ENCODE measurements at places on chromosomes 7 and 10. TPM values are rescaled to one million over a fixed set of nuclear protein-coding genes. Genes with fewer than 3 reads are reported as not detected.

DNA sequence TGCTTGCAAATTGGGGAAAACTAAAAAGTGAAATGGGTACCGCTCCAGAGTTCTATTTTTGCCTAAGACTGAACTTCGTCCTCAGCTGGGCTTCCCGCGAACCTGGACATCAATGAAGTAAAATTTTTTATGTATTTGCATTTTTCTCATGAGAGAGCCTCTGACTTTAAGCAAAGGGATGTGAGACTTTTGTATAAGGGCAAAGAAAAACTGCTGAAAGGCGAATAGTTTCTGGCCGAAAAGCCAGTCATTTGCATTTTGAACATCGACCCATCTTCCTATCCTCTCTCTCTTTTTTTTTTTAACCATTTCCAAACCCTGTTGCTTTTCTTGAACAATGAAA, 573 bp downstream of the PMPCB start:
- DNase-seq = no peak
- H3K27ac ChIP-seq = peak overlapping the region; percentile 75

FOXI2 gene
- not detected for total RNA-seq

GRCh38 chr7:148367731-148368475, 222.7 kb upstream of the C7orf33 start:
- H3K4me3 ChIP-seq = no peak overlapping the region
- H3K27me3 ChIP-seq = peaks cover 3% of the 10 kb centered on the region
- no peak overlapping the region for H3K27ac ChIP-seq
- DNase-seq = no peak
- no peaks in the 10 kb centered on the region for H3K4me1 ChIP-seq

- peaks cover 2% of the 10 kb centered on the region for H3K27me3 ChIP-seq
- DNase-seq = peak; percentile 86
- peaks cover 22% of the 10 kb centered on the region for H3K4me1 ChIP-seq
- peak overlapping the region; percentile 38 for H3K27ac ChIP-seq
- H3K4me3 ChIP-seq = no peak overlapping the region
Measured at GRCh38 chr10:97543025-97543546, 29.5 kb upstream of the ANKRD2 start.

GRCh38 chr7:79774150-79774549, 320.7 kb upstream of the MAGI2 start:
- no peaks in the 10 kb centered on the region for H3K27me3 ChIP-seq
- H3K4me1 ChIP-seq = no peaks in the 10 kb centered on the region
- no peak for DNase-seq
- H3K4me3 ChIP-seq = no peak overlapping the region

GRCh38 chr10:80168679-80169380, 36.3 kb downstream of the PLAC9 start:
- no peak overlapping the region for H3K27ac ChIP-seq
- peaks cover 11% of the 10 kb centered on the region for H3K4me1 ChIP-seq
- DNase-seq = peak; percentile 33
- no peaks in the 10 kb centered on the region for H3K27me3 ChIP-seq
- H3K4me3 ChIP-seq = no peak overlapping the region

DNA sequence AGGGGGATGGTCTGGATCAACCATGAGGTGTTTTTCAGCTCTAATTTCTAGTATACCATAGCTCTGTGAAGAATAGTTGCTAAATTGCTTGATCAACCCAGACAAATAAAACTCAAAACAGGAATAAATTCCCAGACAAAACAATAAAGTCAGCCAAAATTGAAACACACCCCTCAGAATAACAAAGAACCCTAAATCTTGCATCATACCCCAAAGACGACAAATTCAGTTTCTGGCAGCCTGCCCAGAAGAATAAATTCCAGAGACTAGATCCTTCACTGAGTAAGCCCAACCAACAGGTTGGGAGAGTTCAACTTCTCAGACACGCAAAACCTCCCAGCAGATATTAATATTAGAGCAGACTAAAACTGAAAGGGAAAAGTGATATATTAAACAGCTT, 11.2 kb upstream of the SEM1 start:
- no peak overlapping the region for H3K27ac ChIP-seq
- H3K4me3 ChIP-seq = no peak overlapping the region
- H3K27me3 ChIP-seq = peaks cover 44% of the 10 kb centered on the region
- H3K36me3 ChIP-seq = no peaks in the 10 kb centered on the region
- H3K4me1 ChIP-seq = no peaks in the 10 kb centered on the region

GRCh38 chr10:101767600-101767945, 8.3 kb downstream of the FGF8 start:
- no peak for DNase-seq
- no peaks in the 10 kb centered on the region for H3K4me1 ChIP-seq
- peaks cover 37% of the 10 kb centered on the region for H3K27me3 ChIP-seq
- no peak overlapping the region for H3K4me3 ChIP-seq
- H3K36me3 ChIP-seq = no peaks in the 10 kb centered on the region

DNA sequence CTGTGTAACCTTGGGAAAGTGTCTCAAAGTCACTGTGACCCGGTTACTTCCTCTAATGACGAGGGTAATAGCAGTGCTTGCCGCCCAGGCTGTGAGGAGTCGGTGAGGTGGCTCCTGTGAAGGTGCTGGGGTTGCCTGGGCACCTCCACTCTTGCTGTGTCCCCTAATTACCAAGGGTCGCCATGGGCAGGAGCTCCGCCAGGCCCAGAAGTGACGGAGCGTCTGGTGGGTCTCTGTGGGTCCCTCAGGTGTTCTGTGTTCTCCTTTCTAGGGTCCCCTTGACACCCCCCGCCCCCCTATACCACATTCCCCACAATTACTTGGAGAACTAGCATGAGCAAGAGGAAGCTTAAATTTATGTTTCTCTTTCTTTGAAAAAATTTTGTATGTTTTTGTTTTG, 161.5 kb downstream of the WDR37 start:
- H3K27ac ChIP-seq = no peak overlapping the region
- no peak overlapping the region for H3K4me3 ChIP-seq
- no peaks in the 10 kb centered on the region for H3K27me3 ChIP-seq
- no peaks in the 10 kb centered on the region for H3K4me1 ChIP-seq
- no peak for DNase-seq
- H3K36me3 ChIP-seq = no peaks in the 10 kb centered on the region

Data from activated CD4-positive, alpha-beta memory T cell treated with anti-CD3 and anti-CD28 coated beads for 36 hours (primary cell).